Stimulated activated CD8-positive, alpha-beta memory T cell treated with anti-CD3 and anti-CD28 coated beads, Interleukin-4, amount 100 ng/mL, for 24 hours (primary cell): ENCODE measurements at places on chromosomes 4 and X.

- no peak for DNase-seq
Observed at GRCh38 chr4:96776920-96777527, 937.1 kb downstream of the PDHA2 start.

- no peak for DNase-seq
Observed at GRCh38 chr4:156598138-156598681, 373.4 kb downstream of the PDGFC start.

GRCh38 chr4:147853706-147854105 is 121.8 kb downstream of the ARHGAP10 start:
- DNase-seq, result no peak

- no peak for DNase-seq
Observed at GRCh38 chr4:34271479-34272355, 1972.6 kb downstream of the ARAP2 start.

DNA sequence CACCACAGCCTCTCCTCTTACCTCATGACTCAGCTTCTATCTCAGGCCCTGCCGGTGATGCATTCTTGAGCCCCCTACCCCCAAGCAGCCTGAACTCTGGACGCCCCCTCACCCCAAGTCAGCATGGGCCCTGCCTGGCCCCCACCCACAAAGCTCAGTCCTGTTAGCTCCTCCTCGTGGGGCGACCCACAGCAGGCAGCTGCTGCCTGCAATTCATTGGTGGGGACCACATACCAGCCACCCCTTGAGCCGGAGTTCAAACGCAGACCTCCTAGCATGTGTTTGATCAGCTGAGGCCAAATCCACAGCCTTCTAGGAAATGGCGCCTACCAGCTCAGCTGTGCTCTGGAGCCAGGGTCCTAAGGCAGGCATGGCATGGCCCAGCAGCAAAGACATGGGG is 111.8 kb downstream of the EFNB1 start:
- no peak for DNase-seq
